ENCODE measurements at places on chromosomes 1 and 21. TPM values are rescaled to one million over a fixed set of nuclear protein-coding genes. Genes with fewer than 3 reads are reported as not detected.

DNA sequence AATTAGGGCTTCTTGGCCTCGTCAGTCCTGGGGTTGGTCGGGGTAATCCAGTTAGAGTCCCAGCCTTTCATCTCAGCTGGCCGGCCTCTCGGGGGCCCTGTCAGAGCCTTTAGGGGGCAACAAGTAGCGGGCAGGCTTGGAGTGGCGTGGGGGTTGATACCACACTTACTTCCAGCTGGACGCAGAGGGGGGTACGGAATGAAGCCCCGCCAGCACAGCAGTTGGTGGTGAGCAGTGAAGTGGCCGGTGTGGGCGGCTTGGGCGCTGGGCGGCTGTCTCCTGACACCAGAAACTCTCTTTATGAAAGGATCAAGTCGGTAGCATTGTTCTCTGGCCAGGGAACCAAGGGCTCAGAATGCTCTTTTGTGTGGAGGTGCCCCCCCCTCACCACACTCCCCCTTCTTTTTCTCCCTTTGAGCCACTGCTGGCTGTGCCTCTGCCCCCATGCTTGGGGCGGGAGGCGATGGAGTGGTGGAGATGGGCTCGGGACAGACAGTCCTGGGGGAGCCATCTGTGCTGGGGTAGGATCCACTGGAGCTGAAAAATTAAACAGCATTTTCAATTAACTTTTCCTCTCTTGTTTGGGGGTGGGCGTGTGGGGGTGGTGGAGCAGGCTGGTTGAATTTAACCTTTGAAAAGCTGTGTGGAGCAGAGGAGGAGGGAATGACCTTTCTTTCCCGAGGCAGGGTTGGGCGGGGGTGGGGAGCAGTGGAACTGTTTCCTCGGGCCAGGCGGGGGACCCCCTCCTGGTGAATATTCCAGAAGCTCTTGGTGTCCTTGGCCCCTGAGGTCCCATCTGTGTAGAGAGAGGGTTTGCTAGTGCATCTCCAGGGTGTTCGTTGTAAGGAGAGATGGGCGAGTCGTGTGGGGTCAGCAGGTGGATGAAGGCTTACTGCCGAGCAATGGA lies 102.7 kb downstream of the RNF220 start:
- DNase-seq: peak; percentile 37

- DNase-seq: no peak
Measured at GRCh38 chr1:195618287-195618686, 990.0 kb downstream of the KCNT2 start.

DNA sequence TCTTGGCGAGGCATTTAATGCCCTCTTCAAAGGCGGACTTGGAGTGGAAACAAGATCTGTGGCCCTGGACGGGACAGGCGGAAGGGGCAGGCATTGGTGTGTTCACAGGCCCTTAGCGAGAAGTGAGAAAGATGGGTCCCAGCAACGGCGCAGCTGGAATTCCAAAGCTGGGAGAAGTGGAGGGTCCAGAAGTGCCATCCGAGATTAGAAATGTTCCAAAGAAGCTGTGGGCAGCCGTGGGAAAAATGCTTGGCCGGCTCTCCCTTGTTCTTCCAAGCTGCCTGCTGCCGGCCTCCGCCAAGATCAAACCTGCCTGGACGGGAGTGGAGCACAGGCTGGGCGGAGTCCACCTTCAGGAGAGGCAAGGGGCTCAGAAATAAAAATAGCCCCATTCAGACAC lies 69.4 kb upstream of the ACTRT2 start:
- no peak for DNase-seq

DNA sequence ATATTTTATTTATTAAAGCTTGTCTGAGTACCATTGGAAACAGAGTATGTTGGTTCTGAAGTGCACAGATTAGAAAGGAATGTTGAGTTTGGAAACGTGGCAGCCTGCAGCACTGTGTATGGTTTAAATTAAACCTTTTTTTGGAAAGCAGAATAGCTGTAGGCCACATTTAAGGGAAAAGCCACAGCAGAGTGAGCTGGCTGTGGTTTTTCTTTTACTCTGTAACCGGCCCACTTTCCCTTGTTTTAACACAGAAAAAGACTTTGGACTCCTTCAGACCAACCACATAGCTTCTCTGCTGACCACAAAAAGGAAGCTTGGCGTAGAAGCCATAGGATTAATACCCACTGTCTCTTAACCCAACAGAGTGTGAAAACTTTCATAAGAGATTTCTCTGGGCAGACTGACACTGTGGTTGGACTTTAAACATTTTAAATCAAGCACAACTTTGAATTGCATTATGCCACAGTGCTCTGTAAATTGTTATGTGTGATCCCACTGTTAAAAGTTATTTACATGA lies 75.2 kb downstream of the NFIA start:
- no peak for DNase-seq

DNA sequence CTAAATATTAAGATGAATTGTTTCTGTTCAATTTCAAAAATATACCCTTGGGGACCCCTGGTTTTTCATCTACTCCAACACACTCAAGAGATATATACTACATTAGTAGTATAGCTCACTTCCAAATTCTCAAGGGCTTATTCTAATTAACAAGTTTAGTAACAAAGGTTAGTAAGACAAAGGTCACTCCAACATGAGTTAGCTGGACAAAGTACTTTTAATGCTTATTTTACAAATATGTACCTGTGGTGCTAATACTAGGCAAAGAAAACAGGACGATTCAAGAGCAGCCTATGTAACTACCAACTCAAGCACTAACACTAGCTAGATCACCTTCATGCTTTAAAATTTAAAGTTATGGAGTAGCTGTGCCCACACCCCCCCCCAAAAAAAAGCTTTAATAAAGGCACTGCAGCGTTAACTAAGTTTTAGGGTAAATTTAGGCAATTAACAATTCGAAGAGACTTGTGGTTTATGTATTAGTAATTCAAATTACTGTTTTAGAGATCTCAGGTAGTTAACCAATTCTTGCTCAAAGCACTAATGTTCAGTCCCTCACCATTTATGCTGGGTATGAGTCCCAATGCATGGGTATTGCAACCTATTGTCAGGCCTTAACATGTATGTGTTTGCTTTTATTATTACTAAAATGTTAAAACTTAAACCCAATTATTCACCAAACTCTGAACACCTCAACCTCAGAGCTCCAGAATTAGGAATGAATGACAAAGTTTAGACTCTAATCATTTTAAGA lies 14.1 kb downstream of the HNRNPU start:
- no peak for DNase-seq

The FAM131C gene
- 12.0 TPM for polyA plus RNA-seq

The MAP3K6 gene
- polyA plus RNA-seq: 59.7 TPM

DNA sequence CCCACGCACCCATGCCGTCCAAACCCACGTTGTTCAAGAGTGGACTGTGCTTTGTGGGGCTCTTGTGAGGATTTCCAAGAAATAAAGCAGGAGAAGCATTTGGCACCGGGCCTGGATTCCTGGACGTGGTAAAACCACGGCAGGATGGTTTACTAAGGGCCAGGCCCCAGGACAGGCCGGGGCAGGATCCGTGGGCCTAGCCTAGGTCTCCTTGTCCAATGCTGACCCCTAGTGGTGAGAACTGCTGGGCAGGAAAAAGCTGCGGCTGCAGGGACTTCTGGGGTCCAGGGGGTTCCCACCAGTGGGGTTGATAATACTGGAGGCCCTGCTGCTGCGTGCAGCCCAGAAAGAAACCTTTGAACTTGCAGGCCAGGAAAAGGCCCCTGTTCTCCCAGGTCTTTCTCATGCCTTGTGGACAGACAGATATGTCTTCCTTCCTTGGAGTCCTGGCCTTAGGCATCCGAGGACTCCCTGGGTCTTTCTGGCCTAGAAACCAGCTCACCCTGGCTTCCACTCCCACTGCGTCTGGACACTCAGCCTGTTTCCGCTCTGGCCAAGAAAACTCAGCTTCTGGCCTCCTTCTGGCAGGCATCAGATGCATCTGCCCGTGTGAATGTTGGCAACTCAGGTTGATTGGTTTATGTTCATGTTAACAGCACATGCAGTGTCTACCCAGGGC lies 106.9 kb upstream of the TMEM51 start:
- DNase-seq: peak; percentile 82

DNA sequence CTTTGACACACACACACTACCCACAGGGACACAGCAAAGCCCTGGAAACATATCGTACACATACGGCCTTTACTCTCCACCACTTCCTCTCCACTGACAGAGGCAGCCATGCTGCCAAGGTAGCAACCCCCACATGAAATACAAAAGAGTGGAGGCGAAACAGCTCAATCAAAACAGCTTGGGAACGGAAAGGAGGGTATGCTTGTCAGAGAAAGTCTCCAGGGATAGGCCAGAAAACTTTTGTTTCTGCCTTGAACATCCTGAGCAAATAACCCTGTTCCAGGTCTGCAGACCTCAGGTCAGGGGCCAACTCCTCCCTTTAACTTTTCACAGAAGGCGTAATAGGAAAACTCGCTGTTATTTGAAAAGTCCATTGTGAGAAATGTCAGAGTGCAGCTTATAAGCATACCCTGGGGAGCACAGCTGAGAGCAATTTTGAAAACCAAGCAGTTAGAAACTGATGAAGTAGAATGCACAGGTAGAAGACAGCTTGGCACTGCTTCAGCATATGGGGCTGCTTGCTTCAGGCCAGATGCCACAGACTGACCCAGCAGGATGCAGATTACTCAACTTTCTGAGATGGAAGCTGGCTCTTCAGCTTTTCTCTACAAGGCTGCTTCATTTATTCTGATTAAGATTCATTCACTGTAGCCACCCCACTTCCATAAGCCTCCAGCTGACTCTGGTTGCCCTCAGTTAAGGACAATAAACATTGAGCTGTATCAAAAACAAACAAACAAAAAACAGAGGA lies 18.0 kb downstream of the KIAA0319L start:
- DNase-seq: no peak

- DNase-seq: no peak
Measured at GRCh38 chr1:244280859-244281258, 170.8 kb downstream of the ADSS2 start.

DNA sequence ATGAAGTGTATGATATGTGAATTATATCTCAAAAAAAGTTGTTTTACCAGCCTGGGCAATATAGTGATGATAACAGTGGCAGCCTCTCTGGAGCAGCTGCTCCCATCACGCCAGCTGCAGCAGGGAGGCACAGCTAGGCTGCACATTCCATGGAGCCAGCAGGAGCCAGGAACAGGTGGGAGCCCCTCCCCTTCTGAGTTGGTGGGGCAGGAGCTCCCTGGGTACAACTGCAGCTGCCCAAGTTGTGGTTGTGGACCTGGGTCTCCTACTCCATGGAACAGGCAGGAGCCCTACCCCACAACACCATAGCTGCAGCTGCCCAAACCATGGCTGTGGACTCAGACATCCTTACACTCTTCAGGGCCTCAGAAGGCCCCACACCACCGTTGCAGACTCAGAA lies 21.7 kb upstream of the FNBP1L start:
- no peak for DNase-seq

DNA sequence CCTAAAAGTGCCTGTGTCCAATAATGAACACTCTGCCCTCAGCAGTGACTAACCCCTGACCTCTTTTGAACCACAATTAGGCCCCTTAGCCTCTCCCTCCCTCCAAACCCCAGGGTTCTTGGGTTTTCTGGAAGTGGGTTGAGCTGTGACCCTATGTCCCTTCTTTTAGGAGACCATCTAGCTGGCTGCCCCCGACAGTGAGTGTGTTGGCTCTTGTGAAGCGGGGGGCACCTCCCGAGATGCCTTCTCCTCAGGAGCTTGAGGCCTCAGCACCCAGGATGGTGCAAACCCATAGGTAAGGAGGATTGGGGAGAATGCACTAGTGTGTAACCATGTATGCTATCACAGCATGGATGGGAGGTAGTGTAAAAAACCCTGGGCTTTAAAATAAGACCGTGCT lies 7.3 kb downstream of the RUSC1 start:
- DNase-seq: no peak

- DNase-seq: no peak
Measured at GRCh38 chr1:147613506-147613905, 56.8 kb downstream of the ACP6 start.

The TTC24 gene
- not detected for polyA plus RNA-seq

The CYP4Z1 gene
- polyA plus RNA-seq: 0.19 TPM

DNA sequence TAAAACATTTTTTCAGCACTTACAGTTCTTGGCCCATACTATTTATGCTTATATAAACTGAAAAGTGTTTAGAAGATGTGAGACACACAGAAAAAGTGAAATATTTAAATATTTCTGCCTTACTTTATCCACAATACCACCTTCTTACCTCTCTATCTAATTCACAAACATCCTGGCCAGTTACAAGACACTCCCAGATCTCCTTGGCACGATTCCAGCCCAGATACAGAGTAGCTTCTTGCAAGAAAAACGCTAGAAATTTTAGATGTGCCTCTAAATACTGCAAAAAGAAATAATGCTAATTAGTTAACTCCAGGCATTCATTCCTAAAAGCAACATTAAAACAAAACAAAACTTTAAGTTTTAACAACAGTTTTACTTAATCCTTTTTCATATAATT lies 68.4 kb downstream of the USP24 start:
- no peak for DNase-seq

DNA sequence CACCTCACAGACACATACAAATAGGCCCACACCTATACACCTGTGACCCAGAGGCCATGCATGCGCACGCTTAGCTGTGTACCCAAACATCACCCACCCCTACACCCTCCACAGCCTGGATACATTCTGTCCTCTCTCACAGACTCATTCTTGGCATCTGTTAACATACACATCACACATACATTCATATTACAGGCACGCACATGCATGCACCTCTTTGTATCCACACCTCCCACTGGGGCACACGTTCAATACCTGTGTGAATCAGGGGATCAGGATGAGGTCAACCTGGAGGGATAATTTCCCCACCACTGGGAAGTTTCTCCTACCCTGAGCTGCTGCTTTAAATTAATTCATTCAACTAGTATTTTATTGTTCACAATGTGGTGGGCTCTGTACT lies 35.6 kb upstream of the EPB41 start:
- no peak for DNase-seq

The COL8A2 gene
- polyA plus RNA-seq: 0.90 TPM

The RUNX3 gene
- polyA plus RNA-seq: 0.47 TPM

DNA sequence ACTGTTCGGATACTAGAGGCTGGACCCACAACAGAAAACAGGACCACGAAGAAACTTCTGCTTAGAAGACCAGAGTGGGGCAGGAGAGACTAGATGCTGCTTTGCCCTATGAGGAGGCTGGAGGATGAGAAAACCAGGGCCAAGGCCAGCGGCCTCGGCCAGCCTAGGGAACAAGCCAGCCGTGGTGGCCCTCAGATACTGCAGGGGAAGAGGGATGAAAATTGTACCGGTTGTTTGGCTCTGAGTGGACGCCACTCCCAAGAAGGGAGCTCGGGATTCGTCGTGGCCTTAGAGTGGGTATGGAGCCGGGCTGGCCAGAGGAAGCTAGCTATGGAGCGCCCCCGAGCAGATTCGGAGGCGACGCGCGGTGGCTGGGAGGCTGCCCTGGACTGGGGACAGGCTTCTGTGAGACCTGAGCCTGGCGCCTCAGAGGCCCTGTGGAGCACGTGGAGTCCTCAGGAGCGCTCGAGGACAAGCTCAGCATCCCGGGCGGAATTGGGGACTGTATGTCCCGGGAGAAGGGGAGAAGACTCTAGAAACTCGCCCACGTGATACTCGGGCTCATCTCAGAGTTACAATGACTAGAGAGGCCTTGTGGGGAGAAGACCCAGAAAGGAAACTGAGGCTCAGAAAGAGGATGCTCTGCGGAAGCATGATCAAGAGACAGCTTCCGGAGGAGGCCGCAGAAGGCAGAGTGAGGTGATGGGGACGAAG lies 2.8 kb downstream of the PRRX1 start:
- no peak for DNase-seq

The MAP10 gene
- 1.1 TPM for polyA plus RNA-seq

GRCh38 chr1:66278260-66279021 lies 255.5 kb upstream of the SGIP1 start:
- no peak for DNase-seq

- no peak for DNase-seq
Measured at GRCh38 chr1:117106478-117106877, 15.1 kb downstream of the TRIM45 start.

The DNAJC6 gene
- 2.9 TPM for polyA plus RNA-seq
